ENCODE measurements at places on chromosomes 5 and 9.
A peak's percentile ranks its signal among the peaks of the same experiment; 100 is the strongest.

DNA sequence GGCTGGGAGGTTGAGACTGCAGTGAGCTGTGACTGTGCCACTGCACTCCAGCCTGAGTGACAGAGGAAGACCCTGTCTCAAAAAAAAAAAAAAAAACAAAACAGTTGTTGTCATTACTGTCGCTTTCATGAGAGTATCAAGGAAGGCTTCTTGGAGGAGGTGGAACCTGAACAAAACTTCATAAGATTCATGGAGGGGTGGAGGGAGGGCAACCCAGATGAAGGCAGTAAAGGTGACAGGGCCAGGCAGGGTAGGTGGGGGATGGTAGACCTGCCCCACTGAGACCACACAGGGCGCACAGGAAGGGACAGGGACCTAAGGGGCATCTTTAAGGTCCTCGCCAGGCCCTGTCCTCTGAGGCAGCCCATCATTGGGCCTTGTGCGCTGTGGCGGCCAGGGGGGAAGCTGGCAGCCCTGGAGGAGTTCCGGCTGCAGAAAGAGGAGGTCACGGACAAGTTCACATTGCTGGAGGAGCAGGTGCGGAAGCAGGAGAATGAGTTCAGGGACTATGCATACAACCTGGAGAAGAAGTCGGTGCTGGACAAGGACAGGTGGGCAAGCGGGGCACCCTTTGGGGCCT is 3.5 kb downstream of the CFAP157 start:
- no peak for DNase-seq

- no peak for DNase-seq
Observed at GRCh38 chr5:106880656-106881055, 790.1 kb downstream of the EFNA5 start.

DNA sequence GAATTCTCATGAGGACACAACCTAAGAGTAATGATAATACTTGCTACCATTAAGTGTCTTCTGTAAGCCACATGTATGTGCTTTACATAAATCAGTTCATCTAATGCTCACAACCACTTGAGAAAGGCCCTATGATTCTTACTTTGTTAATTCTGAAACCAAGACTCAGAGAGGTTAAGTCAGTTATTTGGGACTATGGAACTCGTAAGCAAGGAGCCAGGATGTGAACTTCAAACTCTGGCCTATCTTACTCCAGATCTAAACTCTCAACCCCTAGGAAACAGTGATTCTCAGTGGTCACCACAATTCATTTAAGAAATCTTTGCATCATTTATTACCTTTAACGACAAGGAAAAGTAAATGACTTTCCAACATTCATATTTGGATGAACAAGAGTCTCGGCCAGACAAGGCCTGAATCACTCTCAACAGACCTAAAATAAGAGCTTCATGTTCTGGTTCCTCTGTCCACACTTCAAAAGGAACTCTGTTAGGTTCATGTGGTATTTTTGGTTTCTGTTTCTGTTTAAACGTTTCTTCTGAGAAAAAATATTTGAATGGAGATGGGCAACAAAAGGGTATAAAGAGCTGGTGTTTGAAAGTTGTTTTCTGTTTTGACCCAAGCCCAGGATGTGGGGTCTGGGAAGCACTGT is 104.8 kb downstream of the LPAR1 start:
- DNase-seq: no peak

- no peak for DNase-seq
Observed at GRCh38 chr5:39464088-39464487, 39.3 kb upstream of the DAB2 start.

DNA sequence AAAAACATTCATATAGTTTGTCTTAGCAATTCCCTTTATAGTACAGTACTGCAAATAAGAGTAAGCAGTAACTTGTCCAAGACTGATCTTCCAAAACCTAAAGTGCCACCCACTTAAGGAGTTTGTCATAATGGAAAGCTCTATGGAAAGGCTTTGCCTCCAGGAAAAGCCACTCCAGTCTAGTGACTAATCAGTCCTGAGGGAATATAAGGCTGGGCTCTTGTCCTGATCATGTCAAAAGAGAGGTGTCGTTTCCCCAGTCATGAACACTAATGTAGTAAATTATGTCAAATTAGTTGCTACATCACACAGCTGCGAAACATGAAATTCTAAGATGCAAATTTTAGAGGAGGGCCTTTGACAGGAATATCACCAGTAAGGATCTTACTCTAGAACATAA is 271.6 kb downstream of the GABRB2 start:
- no peak for DNase-seq

GRCh38 chr5:12016159-12016746 is 112.0 kb upstream of the CTNND2 start:
- DNase-seq: peak; percentile 62

DNA sequence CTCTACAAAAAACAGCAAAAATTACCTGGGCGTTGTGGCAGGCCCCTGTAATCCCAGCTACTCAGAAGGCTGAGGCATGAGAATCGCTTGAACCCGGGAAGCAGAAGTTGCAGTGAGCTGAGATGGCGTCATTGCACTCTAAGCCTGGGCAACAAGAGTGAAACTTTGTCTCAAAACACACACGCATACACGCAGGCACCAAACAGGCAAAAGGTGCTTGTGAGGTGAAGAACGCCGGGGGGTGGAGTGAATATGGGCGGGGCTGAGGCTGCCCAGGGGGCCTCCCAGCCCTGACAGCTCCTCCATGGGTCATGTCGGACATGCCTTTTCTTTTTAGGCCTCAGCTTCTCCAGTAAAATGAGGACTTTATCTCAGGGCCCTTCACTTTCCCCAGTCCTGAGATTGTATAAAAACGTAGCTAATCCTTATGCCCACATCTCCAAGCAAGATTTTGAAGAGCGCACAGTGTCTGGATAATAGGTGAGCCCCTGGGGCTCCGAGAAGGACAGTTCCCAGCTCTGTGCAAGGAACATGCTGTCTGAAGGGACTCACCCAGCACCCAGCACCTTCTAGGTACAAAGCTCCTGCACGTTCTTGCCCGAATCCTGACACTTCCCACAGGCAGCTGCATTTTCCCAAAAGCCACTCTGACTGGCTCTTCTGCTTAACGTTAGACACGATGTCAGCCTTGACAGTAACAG is 168.3 kb downstream of the COL23A1 start:
- DNase-seq: no peak

DNA sequence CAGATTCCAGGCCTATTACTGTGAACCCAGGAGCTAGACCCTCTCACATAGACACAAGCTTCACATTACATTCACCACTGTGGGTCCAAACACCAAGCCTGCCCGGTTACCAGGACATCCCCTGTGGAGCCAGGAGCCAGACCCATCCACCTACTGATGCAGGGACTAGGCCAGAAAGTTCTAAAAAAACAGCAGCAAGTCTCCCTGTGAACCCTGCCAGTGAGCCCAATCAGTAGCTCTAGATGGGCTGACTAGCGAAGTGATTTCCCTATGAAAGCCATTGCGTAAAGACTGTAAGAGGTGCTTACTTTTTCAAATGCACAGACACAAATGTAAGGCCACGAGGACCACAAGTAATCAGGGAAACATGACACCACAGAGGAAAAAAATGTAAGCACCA is 352.3 kb downstream of the TMEM161B start:
- DNase-seq: no peak

- DNase-seq: no peak
Observed at GRCh38 chr5:160071916-160072315, 47.3 kb downstream of the PWWP2A start.

GRCh38 chr5:179837076-179838011 is 16.6 kb downstream of the SQSTM1 start:
- DNase-seq: no peak

DNA sequence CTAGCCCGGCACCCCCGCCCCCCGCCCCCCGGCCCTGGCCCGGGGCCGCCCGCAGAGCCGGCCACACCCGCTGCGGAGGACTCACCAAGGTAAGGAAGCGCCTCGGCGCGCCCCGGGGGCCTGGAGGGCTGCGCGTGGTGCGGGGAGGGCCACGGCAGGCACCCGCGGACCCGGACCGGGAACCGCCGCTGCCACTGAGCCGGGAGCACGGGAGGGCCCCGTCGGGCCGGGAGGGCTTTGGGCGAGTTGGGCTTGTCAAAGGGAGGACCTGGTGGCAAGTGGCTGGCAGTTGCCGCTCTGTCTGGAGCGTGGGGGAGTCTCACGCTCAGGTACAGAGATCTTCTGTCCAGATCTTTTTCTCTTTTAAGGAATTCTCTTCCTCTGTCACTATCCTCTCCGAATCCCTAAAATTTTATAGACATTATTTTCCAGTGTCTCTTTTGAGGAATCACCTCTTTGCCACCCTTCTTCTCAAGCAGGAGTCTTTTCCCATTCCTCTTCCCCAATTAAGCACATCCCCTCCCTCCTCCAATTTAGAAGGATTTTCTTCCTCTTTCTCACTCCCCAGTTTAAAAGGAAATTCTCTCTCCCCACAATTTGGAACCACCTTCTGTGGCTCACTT is 11.3 kb upstream of the LHX2 start:
- DNase-seq: no peak

- DNase-seq: peak; percentile 70
Observed at GRCh38 chr5:122415030-122415800, 103.2 kb downstream of the SNCAIP start.

DNA sequence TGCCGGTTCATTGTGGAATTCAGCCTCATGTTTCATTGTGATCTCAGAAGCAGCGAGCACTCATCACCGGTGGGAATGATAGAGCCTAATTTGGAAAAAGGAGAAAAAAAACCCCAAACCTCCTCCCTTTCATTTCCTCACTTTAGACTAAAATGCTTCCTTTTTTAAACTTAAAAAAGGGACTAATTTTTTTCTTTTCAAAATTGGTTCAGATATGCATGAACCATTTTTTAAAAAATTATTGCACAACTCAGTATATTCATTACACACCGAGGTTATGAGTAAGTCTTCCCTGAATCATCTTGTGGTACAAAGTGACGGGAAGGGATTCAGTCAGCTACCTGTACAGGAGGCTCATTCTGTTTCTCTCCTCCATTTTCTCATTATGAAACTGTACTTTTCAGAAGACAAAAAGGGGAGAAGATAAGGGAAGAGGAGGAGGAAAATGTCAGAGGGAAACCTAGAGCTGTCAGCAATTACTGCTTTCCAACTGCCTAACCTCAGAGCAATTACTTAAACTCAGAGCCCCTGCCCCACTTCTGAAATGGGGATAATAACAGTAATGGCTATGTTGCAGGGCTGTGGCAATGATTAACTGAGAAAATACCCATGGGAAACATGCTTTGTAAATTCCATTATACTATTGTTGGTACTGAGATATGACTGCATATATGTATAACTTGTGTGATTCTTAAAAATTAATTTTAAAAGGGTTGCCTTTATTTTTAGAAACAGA is 24.0 kb downstream of the GALNT10 start:
- DNase-seq: peak; percentile 61

GRCh38 chr9:102237094-102237493 is 498.6 kb upstream of the GRIN3A start:
- no peak for DNase-seq

GRCh38 chr9:73029346-73029745 is 76.5 kb upstream of the ALDH1A1 start:
- no peak for DNase-seq

GRCh38 chr9:123868002-123868401 is 61.9 kb downstream of the DENND1A start:
- DNase-seq: no peak

DNA sequence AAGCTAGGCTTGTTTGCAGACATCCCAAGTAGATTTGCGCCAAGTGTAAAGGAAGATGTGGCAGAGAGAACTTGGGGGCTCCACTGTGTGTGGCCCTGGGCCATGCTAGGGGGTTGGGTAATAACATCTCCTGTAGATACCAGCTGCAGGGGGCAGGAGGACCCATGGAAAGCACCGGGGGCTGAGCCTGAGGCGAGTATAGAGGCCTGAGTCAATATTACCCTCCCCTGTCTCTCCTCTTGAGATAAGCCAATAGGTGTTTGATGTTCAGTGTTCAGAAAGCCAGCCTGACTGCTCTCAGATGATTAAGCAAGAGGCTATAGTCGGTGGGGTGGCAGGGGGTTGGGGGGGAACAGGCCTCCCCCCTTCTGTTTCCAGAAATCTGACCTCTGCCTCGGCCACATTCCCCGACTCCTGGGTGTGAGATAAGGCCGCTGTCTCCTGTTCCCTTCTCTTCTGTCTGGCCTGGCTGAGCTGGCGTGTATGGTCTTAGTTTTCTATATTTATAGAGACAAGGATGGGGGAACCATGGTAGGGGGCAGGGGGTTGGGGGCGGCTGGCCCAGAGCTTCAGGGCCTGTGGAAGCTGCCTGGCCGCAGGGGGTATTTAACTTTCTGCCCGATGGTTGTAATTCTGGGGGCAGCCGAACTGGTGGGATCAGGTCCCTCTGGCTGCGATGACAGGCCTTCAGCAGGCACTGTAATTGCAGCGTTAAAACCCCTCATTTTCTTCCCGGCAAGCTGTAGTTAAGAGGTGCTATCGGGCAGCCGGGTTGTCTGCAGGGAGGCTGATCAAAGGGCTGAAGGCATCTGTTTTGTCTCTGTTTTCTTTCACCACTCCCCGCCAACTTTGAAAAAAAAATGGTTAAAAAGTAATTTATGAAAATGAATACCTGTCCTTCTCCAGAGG is 292.0 kb downstream of the NSG2 start:
- DNase-seq: peak; percentile 78

DNA sequence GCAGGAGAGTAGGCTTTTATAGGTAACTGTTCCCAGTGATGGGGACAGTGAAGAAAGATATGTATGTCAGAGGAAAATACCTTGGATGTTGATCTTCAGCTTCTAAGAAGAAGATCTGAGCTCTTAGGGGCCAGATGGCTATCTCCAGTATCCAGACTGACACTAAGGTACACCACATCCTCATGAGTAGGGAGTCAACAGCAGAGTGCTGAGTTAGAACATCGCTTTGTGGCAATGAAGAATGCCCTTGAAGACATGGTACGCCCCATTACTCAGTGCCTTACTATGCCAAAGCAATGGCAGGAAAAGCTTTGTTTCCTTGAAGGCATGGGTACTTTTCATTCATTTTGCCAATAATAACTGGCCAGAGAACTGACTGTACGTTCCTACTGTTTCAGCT is 263.7 kb downstream of the CEMIP2 start:
- peak; percentile 16 for DNase-seq

- no peak for DNase-seq
Observed at GRCh38 chr9:32886021-32886420, 102.7 kb downstream of the TMEM215 start.

- DNase-seq: no peak
Observed at GRCh38 chr9:94145640-94146039, 61.4 kb downstream of the PTPDC1 start.

DNA sequence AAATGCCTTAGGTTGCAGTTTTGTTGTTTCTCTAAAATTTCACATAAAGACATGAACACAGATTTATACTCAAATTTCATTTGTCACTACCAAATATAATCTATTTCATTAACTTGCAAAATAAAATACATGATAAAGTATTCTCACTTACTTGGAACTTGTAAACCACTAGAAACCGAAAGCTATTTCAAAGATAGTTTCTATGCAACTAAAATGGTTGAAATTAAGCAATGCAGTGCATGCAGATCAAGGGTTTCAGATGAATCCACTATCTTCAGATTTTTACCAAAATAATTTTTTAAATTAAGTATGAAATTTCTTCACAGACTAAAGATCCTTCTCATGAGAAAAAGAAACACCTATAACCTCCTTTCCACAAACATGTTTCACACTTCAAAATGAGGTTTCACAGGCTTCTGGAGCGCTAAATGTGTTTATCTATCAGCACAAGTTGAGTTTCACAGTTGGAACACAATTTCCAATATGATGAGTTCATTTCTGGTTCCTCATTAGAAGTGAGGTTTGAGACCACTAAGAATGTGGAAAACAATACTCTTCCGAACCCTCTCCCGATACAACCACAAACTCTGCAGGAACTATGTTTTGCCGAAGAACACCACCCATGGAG is 63.9 kb downstream of the EPB41L4A start:
- no peak for DNase-seq

All from A172 (cell line).